ENCODE measurements at places on chromosomes 7 and 10. TPM values are rescaled to one million over a fixed set of nuclear protein-coding genes. Genes with fewer than 3 reads are reported as not detected.
A peak's percentile ranks its signal among the peaks of the same experiment; 100 is the strongest.

- H3K4me3 ChIP-seq, result no peak overlapping the region
- H3K4me1 ChIP-seq, result no peaks in the 10 kb centered on the region
- H3K27me3 ChIP-seq, result no peaks in the 10 kb centered on the region
These were observed 342 bp downstream of the OR2AE1 start for GRCh38 chr7:99876491-99876890.

Gene GIMAP4
- 29.5 TPM for total RNA-seq

GRCh38 chr10:126972635-126973414 is 67.6 kb downstream of the DOCK1 start:
- no peak overlapping the region for H3K4me3 ChIP-seq
- DNase-seq, result no peak
- H3K27ac ChIP-seq, result no peak overlapping the region
- peaks cover 23% of the 10 kb centered on the region for H3K36me3 ChIP-seq
- H3K27me3 ChIP-seq, result no peaks in the 10 kb centered on the region

- peaks cover 20% of the 10 kb centered on the region for H3K4me1 ChIP-seq
- no peak for DNase-seq
- no peaks in the 10 kb centered on the region for H3K36me3 ChIP-seq
- no peaks in the 10 kb centered on the region for H3K27me3 ChIP-seq
- peak overlapping the region; percentile 57 for H3K4me3 ChIP-seq
- H3K27ac ChIP-seq, result peak overlapping the region; percentile 56
These were observed 3.6 kb upstream of the ARID5B start for GRCh38 chr10:61897671-61898434.

- no peaks in the 10 kb centered on the region for H3K27me3 ChIP-seq
- H3K4me1 ChIP-seq, result peaks cover 6% of the 10 kb centered on the region
- no peaks in the 10 kb centered on the region for H3K36me3 ChIP-seq
- peak; percentile 56 for DNase-seq
- peak overlapping the region; percentile 39 for H3K27ac ChIP-seq
These were observed 10.6 kb upstream of the PLEKHA1 start for GRCh38 chr10:122363722-122364463.

DNA sequence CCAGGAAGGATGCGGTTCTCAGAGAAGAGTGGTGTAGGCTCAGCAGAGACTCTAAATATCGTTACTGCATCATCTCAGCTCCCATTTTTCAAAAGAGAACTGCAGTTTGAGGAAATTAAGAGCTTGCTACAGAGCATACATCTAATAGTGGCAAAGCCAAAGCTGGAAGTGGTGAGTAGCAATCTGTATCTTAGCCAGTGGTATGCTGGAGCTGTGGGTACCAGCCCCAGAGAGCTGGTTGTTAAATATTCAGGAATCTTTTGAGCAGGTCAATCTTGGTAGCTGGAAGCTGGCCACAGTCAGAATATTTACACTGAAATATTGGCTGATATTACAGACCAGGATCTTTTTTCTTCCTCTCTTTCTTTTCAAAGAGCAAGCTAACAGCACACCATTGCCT is 88.4 kb upstream of the STEAP1B start:
- H3K27ac ChIP-seq, result peak overlapping the region; percentile 85
- no peaks in the 10 kb centered on the region for H3K27me3 ChIP-seq
- DNase-seq, result no peak
- peaks cover 27% of the 10 kb centered on the region for H3K4me1 ChIP-seq
- no peak overlapping the region for H3K4me3 ChIP-seq

GRCh38 chr7:131486346-131486745 is 70.1 kb downstream of the PODXL start:
- H3K27me3 ChIP-seq, result no peaks in the 10 kb centered on the region
- H3K4me1 ChIP-seq, result peaks cover 2% of the 10 kb centered on the region
- DNase-seq, result no peak
- no peak overlapping the region for H3K4me3 ChIP-seq

GRCh38 chr7:77388055-77388641 is 28.0 kb downstream of the GSAP start:
- no peaks in the 10 kb centered on the region for H3K36me3 ChIP-seq
- no peak for DNase-seq
- no peak overlapping the region for H3K4me3 ChIP-seq
- H3K4me1 ChIP-seq, result no peaks in the 10 kb centered on the region
- H3K27me3 ChIP-seq, result no peaks in the 10 kb centered on the region

Gene PNLIPRP3
- not detected for total RNA-seq

Data from ascending aorta (tissue), 2 donors.